Dorsolateral prefrontal cortex (tissue), 122 donors: ENCODE measurements at places on chromosomes 16 and 17.

DNA sequence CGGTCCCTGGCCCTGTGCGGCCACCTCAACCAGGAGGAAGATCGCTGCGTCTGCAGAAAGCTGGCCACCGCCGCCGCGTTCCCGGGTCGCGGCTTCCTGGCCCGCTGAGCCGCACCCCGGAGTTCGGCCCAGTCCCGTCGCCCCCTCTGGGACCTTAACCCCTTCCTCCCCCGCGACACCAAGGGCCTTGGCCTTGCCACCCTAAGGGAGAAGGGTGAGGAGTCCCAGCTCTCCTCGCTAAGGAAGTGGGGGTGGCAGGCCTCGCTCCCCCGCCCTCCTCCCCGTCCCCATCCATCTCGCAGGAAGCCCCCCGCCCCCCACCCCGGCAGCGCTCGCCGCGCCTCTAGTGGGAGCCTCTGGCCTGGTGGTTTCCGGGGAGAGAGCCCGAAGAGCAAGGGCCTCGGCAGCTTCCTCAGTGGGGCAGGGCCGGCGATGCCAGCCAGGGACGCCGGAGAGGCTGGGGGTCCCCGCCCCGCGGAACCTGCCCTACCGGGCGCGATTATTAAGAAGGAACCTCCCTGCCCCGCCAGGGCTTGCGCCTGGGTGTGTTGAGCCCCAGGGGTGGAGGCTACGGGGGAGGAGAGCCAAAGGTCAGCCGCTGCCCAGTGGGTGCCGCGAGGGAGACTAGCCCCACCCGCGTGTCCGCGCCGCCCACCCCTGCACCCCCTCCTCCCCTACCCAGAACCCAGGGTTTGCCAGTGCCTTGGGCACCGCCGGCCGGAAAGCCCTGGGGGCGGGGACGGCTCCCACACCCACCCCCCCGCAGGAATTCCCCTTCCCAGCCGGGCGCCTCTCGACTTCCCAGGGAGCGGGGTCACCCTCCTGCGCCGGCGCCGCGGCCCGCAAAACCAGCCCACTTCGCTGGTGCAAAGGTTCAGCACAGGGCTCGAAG, 6.8 kb downstream of the CBX4 start:
- no peak for DNase-seq

- no peak for DNase-seq
Measured at GRCh38 chr16:29857133-29857760, 5.8 kb downstream of the CDIPT start.

- DNase-seq = peak; percentile 90
Measured at GRCh38 chr17:55356434-55357328, 65.0 kb downstream of the MMD start.

DNA sequence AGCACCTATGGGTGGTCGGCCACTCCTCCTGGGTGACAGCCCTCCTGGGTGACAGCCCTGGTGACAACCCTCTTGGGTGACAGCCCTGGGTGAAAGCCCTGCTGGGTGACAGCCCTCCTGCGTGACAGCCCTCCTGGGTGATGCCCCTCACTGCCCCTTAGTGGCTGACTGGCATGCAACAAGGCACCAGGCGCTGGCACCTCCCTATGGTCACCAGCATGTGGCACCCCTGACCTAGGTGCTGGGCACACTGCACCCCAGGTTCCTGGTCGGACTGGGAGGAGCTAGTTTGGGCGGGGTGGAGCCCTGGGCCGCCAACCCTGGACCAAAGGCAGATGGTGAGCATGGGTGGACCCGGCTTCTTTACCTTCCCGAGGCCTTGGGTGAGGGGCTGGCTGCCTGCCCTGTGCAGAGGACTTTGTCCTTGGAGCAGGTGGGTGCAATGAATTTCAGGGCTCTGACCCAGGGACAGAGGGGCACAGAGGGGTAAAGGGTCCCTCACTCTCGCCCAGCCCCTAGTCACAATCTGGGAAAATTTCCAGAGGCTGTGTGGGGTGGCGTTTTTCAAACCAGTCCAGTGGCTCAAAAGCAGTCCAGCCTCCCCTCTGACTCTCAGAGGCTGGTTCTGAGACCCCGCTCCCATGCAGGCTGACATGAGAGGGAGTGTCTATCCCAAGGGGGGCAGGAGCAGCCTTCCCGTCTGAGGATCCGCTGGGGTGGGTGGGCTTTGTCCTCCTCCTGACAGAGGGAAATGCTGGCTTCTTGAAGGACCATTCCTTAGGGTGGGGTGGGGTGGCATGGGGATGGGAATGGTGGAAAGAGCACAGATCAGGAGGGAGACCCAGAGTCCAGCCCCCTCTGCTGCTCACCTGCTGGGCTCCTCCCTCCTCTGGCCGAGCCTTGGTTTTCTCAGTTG, 25.9 kb upstream of the TNFRSF13B start:
- DNase-seq = no peak
